ENCODE measurements at places on chromosomes 2 and 18.

DNA sequence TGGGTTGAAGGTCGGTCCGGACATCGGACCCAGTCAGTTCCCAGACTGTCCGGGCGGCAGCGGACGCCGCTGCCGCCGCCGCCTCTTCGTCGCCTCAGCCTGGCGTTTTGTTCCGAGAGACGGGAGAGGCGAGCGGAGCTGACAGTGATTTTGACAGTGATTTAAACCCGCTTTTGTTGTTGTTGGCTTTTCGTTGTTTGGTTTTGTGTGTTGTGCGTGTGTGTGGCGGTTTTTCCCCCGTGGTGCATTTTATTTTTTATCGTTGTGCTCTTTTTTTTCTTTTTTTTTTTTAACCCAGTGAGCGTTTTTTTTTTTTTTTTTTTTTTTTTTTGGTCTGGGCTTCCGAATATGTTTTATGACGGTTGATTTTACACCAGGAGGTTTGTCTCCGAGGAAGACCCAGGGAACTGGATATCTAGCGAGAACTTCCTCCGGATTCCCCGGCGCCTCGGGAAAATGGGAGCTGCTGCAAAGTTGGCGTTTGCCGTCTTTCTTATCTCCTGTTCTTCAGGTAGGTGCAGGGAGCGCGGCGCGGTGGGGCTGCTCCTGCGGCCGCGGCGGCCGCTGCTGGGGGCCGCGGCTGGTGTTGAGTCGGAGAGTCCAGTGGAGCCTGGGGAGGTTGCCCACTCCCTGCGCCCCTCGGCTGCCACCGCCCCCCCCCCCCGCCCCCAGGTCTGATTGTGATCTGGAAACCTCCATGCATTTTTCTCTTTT, at the start of gene ACVR2A:
TSS of gene ACVR2A (plus strand) at position 333 of the 714 bp plus-strand sequence. CDS start at position 457, 124 bp downstream.
- peak; percentile 23 for DNase-seq

DNA sequence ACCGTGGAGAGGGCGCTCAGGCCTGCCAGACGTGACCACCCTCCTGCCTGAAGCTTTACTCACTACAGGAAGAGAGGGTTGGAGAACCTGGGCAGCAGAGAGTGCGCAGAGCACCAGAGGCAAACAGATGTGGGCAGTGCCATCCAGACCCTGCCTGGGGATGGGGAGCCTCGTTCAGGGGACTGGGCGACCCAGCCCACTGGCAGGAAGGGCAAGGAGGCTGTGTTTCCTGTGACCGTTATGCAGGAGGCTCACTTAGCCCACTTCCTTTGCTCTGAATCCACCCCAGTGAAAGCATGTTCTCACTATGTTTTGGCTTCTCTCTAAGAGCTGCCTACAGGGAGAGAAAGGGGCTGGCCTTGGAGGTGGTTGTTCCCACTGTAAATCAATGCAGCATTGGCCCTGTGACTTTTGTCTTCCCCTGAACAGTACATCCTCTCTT, 23.0 kb upstream of the ACKR3 start:
- DNase-seq, result no peak

DNA sequence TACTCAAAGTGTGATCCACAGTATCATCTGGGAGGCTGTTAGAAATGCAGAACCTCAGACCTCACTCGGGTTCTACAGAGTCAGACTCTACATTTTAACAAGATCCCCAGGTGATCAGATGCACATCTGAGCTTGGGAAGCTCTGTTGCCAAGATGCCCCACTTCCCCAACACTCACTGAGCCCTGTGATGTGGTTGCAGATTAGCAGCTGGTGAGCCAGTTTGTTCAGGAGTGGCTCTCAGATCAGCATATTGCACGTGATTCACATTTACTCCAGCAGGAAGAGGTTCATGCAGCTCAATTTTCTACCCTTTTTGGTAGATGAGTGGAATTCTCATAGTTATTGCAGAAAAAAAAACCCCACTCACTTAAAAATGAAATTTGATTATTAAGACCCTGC, 96.4 kb downstream of the VIT start:
- DNase-seq, result no peak

DNA sequence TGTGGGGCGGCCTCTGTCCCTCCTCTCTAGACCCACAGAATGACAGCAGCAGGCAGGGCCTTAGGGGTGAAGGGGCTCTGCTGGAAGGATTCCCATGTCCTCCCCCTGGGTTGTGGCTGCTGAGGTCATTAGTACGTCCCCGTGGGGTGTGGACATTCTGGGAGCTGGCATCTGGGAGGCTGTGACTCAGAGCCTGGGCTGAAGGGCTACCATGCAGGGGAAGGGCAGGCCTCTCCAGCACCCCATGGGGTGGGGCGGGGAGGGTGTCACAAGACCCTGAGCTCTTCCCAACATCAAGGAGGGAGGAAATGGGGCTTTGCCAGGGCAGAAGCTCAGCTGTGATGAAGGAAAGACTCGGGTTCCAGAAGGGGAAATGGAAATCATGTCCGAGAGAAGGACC, 105.8 kb upstream of the SMAD2 start:
- DNase-seq, result no peak

All from AG20443 (cell line).